Activated CD8-positive, alpha-beta memory T cell treated with anti-CD3 and anti-CD28 coated beads, Interleukin-2, amount 10 ng/mL, durations not matched to agents 7 days and 5 days (primary cell): ENCODE measurements at places on chromosomes 7 and 10. TPM values are rescaled to one million over a fixed set of nuclear protein-coding genes. Genes with fewer than 3 reads are reported as not detected.
A peak's percentile ranks its signal among the peaks of the same experiment; 100 is the strongest.

DNA sequence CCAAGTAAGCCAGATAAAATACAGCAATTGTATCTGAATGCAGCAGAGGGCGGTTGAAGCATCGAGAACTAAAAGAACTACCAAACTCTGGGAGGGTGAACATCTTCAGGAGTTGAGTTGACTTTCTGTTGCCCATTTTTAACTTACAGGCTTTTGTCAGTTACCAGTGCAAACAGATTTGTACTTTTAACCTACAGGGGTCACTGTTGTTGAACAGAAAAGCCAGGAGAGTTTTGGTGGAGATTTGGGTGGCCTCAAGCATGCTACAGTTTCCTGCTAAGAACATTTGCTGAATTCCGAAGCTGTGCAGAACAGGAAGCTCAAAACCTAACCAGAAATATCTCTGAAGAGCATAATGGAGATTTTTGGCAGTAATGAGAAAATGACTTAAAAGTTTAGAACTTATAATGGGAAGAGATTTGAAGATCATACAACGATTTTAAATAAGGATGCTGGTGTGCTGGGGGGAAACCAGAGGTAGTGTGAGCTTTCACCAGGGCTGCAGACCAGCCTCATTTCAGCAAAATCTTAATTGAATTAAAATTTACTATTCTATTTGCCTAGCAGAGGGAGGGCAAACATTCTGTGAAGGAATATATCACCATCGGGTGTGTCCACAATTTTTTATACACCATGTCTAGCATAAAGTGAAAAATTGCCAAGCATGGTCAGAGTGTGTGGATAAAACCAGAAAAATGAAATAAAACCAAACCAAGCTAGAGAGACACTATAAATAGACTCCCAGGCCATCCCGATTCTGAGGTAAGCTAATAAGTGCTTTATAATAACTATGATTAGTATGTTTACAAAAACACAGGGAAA, 208.6 kb upstream of the CCDC6 start:
- H3K27ac ChIP-seq: no peak overlapping the region
- H3K4me3 ChIP-seq: no peak overlapping the region
- no peaks in the 10 kb centered on the region for H3K36me3 ChIP-seq
- DNase-seq: no peak
- no peaks in the 10 kb centered on the region for H3K27me3 ChIP-seq
- H3K4me1 ChIP-seq: no peaks in the 10 kb centered on the region

DNA sequence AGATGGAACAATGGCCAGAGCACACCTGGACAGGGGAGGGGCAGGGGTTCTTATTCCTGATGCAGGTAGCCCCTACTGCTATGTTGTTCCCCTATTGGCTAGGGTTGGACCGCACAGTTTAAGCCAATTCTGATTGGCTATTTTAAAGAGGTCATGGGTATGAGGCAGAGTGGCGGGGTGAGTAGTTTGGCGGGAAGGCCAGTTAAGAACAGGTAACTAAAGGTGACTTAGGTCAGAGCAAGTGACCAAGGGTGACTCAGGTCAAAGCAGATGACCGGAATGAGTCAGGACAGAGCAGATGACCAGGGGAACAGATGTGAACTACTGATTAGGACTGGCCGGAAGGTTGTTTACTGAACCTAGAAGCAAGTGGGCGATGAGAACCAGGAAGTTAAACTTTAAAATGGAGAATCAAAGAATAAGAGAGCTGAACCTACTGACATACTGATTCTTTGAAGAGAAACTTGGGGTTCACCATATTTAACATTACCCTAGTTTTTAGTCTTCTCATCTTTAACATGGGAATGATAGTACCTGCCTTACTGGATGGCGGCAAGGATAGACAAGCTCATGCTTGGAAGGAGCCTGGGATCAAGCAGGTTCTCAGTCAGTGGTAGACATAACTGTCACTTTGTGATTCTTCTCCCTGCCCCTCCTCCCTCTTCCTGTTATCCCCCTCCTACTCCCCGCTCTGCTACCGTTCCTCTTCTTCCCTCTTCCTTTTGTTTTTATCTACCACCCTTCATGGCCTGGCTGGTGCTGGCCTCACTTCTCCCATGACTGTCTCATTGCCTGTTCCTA, 55.0 kb downstream of the CCNY start:
- DNase-seq: no peak
- peaks cover 5% of the 10 kb centered on the region for H3K4me1 ChIP-seq
- no peak overlapping the region for H3K27ac ChIP-seq
- H3K4me3 ChIP-seq: no peak overlapping the region
- peaks cover 19% of the 10 kb centered on the region for H3K36me3 ChIP-seq

- H3K4me1 ChIP-seq: peaks cover 11% of the 10 kb centered on the region
- DNase-seq: no peak
- H3K36me3 ChIP-seq: no peaks in the 10 kb centered on the region
- no peak overlapping the region for H3K27ac ChIP-seq
- H3K4me3 ChIP-seq: no peak overlapping the region
Observed at GRCh38 chr10:71720288-71720687, 710 bp upstream of the C10orf105 start.

DNA sequence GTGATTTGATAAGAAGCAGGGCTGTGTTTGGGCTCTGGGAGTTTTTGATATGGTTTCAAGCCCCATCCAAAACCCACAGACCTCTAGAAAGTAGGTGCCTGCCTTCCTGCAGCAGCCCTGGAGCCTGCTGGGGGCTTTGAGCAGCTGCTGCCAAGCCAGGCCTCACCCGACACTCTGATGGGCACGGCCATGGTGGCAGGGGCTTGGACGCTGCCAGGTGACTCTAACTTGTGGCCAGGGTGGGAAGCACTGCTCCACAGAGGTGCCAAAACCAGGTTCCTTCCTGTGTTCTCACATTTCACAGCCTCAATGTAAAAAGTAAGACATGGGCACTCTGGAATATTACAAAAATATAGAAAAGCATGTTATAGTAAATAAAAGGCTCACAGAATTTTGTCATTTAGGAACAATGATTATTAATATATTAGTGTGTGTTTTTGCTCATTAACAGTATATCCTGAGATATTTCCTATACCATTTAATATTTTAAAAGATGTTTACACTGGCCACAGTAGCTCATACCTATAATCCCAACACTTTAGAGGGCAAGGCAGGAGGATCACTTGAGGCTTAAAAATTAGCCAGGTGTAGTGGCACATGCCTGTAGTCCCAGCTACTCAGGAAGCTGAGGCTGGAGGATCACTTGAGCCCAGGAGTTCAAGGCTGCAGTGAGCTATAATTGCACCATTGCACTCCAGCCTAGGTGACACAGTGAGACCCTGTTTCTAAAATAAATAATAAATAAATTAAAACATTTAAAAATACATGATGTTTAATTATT, 95.1 kb downstream of the EGFR start:
- no peak overlapping the region for H3K4me3 ChIP-seq
- H3K4me1 ChIP-seq: no peaks in the 10 kb centered on the region
- peaks cover 2% of the 10 kb centered on the region for H3K27me3 ChIP-seq
- H3K36me3 ChIP-seq: no peaks in the 10 kb centered on the region
- no peak for DNase-seq

- H3K4me1 ChIP-seq: peaks cover 3% of the 10 kb centered on the region
- no peaks in the 10 kb centered on the region for H3K27me3 ChIP-seq
- no peak overlapping the region for H3K27ac ChIP-seq
- no peak overlapping the region for H3K4me3 ChIP-seq
- DNase-seq: no peak
Observed at GRCh38 chr10:35075228-35075627, 14.9 kb downstream of the CUL2 start.

GRCh38 chr10:61901829-61902444, 438 bp downstream of the ARID5B start:
- peaks cover 48% of the 10 kb centered on the region for H3K4me1 ChIP-seq
- no peak for DNase-seq
- peak overlapping the region; percentile 98 for H3K4me3 ChIP-seq

GRCh38 chr10:130440971-130441370, 304.8 kb downstream of the GLRX3 start:
- H3K4me1 ChIP-seq: no peaks in the 10 kb centered on the region
- no peaks in the 10 kb centered on the region for H3K27me3 ChIP-seq
- no peaks in the 10 kb centered on the region for H3K36me3 ChIP-seq
- no peak overlapping the region for H3K27ac ChIP-seq

- H3K27me3 ChIP-seq: no peaks in the 10 kb centered on the region
- DNase-seq: no peak
- H3K36me3 ChIP-seq: peaks cover 9% of the 10 kb centered on the region
- peaks cover 17% of the 10 kb centered on the region for H3K4me1 ChIP-seq
- no peak overlapping the region for H3K27ac ChIP-seq
Observed at GRCh38 chr10:88157981-88158465, 294.6 kb downstream of the PTEN start.

GRCh38 chr7:12719141-12719919, 31.9 kb downstream of the ARL4A start:
- peaks cover 64% of the 10 kb centered on the region for H3K4me1 ChIP-seq
- peaks cover 12% of the 10 kb centered on the region for H3K36me3 ChIP-seq
- no peak overlapping the region for H3K4me3 ChIP-seq
- no peak for DNase-seq
- H3K27ac ChIP-seq: peak overlapping the region; percentile 49

DNA sequence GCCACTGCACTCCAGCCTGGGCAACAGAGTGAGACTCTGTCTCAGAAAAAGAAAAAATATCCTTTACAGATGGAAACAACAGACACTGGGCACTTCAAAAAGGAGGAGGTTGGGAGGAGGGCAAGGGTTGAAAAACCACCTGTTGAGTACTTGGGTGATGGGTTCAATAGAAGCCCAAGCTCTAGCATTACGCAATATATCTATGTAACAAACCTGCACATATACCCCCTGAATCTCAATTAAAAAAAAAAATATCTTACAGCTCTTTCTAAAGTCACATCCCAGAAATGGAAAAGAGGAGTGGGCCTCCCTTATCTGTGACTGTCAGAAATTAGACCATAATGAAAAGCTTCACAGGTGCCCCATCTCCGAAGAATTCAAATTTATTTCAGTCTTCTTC, 12.1 kb downstream of the VIM start:
- no peak overlapping the region for H3K27ac ChIP-seq
- no peak for DNase-seq
- H3K4me1 ChIP-seq: peaks cover 16% of the 10 kb centered on the region
- no peak overlapping the region for H3K4me3 ChIP-seq

- H3K4me1 ChIP-seq: peaks cover 16% of the 10 kb centered on the region
- no peak overlapping the region for H3K4me3 ChIP-seq
- no peak for DNase-seq
- no peak overlapping the region for H3K27ac ChIP-seq
- peaks cover 2% of the 10 kb centered on the region for H3K36me3 ChIP-seq
- peaks cover 44% of the 10 kb centered on the region for H3K27me3 ChIP-seq
Observed at GRCh38 chr7:26858735-26859134, 5.7 kb downstream of the SKAP2 start.

DNA sequence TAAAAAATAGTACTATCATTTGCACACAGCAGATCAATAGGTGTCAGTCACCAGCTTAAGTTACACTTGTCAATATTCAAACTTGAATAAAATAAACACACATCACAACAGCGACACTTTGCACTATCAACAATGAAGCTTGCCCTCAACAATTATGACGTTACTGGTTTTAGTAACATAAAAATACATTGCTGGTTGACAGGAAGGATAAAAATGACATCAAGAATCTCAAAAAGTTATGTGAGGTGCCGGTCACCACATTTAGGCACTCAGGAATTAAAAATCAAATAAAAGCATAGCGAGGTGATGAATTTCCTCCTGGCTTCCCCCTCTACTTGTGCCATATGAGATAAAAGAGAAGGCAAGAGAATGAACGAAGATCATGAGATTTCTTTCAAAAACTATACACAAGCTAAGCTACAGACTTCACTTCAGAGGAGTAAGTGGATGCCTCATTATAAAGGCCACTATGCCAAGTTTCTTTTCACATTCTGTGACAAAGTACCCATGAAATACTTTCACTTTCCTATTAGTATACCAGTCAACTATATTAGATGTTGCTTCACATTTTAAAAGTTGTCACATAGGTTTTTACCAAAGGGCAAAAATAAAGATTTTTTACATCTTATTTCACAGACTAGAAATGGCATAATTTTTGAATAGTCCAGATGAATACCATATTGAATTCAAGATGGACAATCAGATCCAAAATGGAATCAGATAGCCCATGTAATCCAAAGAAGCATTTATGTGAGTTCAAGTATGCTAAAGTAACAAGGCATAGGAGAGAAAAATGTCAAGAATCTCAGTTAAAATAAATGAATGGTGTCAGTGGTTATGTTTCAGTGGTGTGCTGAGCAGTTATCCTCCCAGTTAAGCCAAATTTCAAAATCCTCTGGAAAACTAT, 3.6 kb downstream of the CCDC71L start:
- H3K4me1 ChIP-seq: peaks cover 29% of the 10 kb centered on the region
- no peak for DNase-seq
- peak overlapping the region; percentile 46 for H3K27ac ChIP-seq
- H3K4me3 ChIP-seq: peak overlapping the region; percentile 28

DNA sequence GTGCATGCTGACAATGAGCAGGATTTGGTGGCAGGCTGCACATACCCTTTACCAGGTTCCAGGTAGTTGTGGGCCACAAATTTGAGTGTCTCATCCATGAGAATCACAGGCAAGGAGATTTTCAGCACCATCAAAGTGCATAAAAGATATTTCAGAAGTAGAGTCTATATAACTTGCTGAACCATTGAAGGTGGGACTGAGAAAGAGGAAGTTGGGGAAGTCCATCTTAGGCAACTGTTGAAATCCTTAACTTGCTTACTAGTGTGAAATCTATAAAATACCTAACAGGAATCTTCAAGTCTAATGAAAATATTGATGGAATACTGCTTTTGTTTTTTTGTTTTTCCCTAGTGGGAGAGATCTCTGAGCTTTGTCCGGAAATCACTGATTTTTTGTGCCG, 325.1 kb upstream of the PLXDC2 start:
- no peaks in the 10 kb centered on the region for H3K27me3 ChIP-seq
- H3K4me3 ChIP-seq: no peak overlapping the region
- no peak for DNase-seq
- no peaks in the 10 kb centered on the region for H3K4me1 ChIP-seq

DNA sequence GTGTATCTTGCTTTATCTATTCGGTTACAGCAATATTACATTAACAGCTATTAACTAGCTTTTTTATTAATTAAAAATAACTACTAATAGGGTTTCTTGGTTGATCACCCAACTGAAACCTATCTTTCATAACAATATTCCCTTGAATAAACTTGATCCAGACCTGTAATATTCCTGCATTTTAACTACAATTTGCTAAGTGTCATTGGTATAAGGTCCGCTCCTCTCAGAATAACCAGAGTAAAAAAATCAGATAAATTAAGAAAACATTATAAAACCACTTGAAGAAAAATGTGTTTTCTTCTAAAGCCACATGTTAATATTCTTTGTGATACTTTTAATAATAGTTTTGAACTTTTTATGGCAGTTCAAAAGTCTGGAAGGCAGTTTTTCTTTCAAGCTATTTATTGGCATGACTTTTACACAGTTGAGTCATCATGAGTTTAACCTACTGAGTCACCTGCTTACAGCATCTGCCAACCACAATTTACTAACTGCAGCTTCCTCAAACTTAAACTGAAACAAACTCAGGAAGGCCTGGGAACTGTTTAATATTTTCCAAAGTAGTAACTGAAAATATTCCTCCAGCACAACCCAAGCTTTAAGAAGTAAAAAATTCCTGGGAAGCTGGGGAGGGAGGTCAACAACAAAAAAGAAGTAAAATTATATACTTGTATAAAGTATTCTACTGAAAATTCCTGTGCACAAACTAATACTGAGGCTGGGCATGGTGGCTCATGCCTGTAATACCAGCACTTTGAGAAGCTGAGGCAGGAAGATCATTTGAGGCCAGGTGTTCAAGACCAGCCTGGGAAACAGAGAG, 103.2 kb downstream of the NRBF2 start:
- H3K36me3 ChIP-seq: peaks cover 21% of the 10 kb centered on the region
- H3K27me3 ChIP-seq: no peaks in the 10 kb centered on the region
- peak overlapping the region; percentile 77 for H3K27ac ChIP-seq
- H3K4me1 ChIP-seq: peaks cover 55% of the 10 kb centered on the region

Gene SUN3
- not detected for total RNA-seq

Gene FZD1
- not detected for total RNA-seq

Gene CPXM2
- not detected for total RNA-seq

Gene INTS1
- 97.5 TPM for total RNA-seq
